Body of pancreas (tissue), 4 donors: ENCODE measurements at places on chromosomes 16 and 17. TPM values are rescaled to one million over a fixed set of nuclear protein-coding genes. Genes with fewer than 3 reads are reported as not detected.

Gene HOXB5
- total RNA-seq = 0.99 TPM

Gene SENP3
- total RNA-seq = 28.0 TPM

Gene PHF23
- 15.8 TPM for total RNA-seq

DNA sequence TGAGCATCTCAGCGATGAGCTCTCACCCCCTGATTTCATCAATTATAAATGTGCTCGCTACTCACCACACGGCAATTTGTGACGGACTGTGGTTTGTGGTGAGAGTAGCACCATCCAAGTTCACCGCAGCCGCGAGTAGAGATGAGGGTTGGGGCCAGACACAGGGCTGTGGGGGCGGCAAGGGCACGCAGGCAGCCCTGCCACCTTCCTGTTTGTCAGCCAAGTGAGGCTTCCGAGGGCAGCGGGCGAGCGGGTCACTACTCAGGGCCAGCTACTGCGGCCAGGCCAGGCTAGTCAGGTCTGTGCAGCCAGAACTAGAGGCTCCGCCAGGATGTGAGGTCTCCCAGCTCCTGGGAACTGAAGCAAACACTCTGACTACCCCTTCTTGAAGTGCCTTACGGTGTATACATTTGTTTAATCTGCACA lies 39.6 kb upstream of the MEOX1 start:
- peaks cover 5% of the 10 kb centered on the region for H3K4me1 ChIP-seq
- H3K4me3 ChIP-seq = no peak overlapping the region
- DNase-seq = peak; percentile 13

Gene CLEC18A
- total RNA-seq = 0.33 TPM

Gene PGS1
- 17.1 TPM for total RNA-seq

DNA sequence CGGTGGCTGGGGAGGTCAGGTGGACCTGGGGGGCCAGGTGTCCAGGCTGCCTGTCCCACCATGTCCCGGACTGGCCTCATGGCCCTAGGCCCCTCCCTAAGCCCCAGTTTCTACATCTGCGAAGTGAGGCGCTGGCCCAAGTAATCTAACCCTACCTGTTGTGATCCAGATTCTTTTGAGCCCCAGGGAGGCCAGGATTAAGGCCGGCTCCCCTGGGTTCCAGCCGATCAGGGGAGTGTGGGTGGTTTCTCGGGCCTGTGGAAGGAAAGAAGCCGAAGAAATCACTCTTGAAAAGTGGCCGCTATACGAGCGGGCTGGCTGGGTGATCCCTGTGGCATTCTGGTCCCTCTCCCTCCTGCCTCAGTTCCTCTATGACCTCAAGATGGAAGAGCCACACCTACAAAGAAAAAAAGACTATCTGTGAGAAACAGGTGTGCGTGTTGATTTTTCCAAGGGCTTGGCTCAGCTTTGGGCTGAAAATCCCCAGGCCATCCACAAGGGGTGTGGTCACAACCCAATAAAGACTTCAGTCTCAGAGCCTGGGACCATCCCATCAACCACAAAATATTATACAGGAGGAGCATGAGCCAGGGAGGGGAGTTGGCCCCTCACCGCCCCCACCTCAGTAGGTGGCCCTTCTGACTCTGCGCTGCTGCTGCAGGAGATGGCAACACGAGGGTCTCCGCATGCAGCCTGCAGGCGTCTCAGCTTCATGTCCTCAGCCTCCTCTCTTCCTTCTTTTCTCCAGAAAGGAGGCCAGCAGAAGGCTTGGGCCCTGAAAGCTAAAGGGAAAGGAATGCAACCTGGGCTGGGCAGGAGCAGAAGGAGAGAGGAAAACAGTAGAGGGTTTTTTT lies 20.3 kb downstream of the GPR142 start:
- peaks cover 5% of the 10 kb centered on the region for H3K4me1 ChIP-seq
- no peak overlapping the region for H3K4me3 ChIP-seq
- H3K27ac ChIP-seq = no peak overlapping the region
- DNase-seq = no peak
- no peaks in the 10 kb centered on the region for H3K36me3 ChIP-seq
- H3K27me3 ChIP-seq = no peaks in the 10 kb centered on the region

DNA sequence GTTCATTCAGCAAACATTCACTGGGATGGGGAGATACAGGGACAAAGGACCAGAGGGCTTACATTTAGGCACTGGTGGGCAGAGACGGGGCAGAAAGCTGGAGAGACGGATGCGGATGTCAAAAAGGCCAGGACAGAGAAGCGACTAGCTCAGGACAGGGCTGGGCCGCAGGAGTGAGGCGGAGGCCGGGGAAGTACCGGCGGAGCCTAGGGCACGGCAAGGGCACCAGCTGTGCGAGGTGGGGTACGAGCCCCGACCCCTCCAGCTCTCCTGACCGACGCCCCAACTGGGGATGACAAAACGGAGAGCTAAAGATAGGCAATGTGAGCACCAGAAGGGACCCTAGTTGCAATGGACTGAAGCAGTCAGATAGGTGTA lies 3.9 kb upstream of the SGCA start:
- H3K27ac ChIP-seq = no peak overlapping the region
- no peaks in the 10 kb centered on the region for H3K27me3 ChIP-seq
- H3K4me1 ChIP-seq = peaks cover 14% of the 10 kb centered on the region
- no peaks in the 10 kb centered on the region for H3K36me3 ChIP-seq
- no peak for DNase-seq

Gene MMP28
- total RNA-seq = 15.2 TPM

DNA sequence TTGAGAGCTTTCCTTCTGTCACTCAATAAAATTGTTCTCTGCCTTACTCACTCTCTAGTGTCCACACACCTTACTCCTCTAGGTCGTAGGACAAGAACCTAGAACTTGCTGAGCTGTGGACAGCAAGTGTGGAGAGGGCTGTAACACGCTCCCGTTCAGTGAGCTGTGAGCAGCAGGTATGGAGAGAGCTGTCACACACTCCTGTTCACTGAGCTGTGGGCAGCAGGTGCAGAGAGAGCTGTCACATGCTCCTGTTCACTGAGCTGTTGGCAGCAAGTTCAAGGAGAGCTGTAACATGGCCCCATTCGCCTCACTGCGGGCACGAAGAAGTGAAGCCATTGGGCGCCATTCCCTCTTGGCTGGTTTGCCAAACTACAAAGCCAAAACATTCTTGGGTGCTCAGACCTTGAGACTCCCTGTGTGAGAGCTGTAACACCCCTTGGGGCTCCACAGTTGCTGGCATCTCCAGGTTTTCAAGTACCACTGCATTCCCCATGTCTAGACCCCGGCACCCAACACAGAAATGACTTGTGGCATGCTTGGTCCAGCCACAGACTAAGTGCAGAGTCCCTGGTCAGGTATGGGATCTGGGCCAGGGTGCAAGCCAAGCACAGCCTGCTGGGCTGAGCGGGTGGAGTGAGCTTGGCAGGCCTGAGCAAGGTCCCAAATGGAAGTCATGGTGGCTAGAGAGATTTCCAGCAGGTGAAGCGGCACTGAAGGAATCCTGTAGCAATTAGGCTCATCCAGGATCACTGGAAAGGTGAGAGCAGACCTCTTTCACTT lies 608.0 kb upstream of the CDH8 start:
- no peak overlapping the region for H3K27ac ChIP-seq
- no peaks in the 10 kb centered on the region for H3K4me1 ChIP-seq
- H3K27me3 ChIP-seq = no peaks in the 10 kb centered on the region
- DNase-seq = no peak

Gene EME1
- not detected for total RNA-seq

Gene PCYT2
- total RNA-seq = 13.0 TPM

Gene CES5A
- not detected for total RNA-seq

- H3K27ac ChIP-seq = no peak overlapping the region
- DNase-seq = no peak
- H3K36me3 ChIP-seq = no peaks in the 10 kb centered on the region
- no peaks in the 10 kb centered on the region for H3K4me1 ChIP-seq
- H3K27me3 ChIP-seq = no peaks in the 10 kb centered on the region
- no peak overlapping the region for H3K4me3 ChIP-seq
These were observed 13.7 kb downstream of the B9D1 start for GRCh38 chr17:19348806-19349205.

DNA sequence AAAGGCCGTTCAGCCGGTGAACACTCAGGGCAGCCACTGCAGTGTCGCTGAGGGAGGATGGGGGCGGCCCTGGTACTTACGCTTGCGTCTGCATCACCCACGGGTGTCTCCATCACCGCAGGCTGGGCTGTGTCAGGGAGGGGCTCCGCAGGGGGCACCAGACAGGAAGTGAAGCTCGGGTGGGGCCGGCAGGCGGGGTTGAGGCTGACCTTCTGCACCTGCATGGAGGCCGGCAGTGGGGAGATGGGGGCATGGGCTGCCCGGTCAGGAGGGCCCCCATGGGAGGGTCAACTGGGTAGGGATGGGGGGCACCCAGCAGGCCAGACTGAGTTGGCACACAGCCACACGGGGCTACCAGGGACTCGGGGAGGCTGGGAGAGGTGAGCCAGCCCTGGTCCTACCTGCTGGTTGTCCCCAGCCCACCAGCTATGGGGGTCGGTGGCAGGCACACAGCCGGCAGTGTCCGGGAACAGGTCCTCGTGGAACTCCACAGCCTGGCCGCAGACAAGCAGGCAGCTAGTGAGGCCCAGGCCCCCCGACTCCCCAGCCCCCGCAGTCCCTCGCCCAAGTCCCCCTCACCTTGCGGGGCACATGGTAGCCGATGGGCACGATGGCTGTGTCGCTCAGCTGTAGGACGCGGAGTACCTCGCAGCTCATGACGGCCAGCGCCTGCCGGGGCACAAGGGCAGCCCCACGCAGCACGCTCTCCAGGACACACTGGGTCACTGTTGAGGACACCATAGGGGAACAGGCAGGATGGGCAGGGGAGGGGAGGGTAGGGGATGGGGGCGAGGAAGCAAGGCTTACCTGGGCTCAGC lies 7.2 kb upstream of the VASN start:
- no peak for DNase-seq
- H3K36me3 ChIP-seq = no peaks in the 10 kb centered on the region
- no peak overlapping the region for H3K4me3 ChIP-seq
- H3K27me3 ChIP-seq = no peaks in the 10 kb centered on the region
- H3K27ac ChIP-seq = no peak overlapping the region
- no peaks in the 10 kb centered on the region for H3K4me1 ChIP-seq

- no peaks in the 10 kb centered on the region for H3K36me3 ChIP-seq
- no peak overlapping the region for H3K4me3 ChIP-seq
- H3K4me1 ChIP-seq = peaks cover 7% of the 10 kb centered on the region
- H3K27me3 ChIP-seq = no peaks in the 10 kb centered on the region
- H3K27ac ChIP-seq = peak overlapping the region; percentile 17
- DNase-seq = no peak
These were observed 217.5 kb downstream of the SOX9 start for GRCh38 chr17:72338304-72338703.

- no peak overlapping the region for H3K27ac ChIP-seq
- no peaks in the 10 kb centered on the region for H3K27me3 ChIP-seq
- H3K4me1 ChIP-seq = no peaks in the 10 kb centered on the region
These were observed 31.9 kb upstream of the C16orf78 start for GRCh38 chr16:49341706-49342105.

DNA sequence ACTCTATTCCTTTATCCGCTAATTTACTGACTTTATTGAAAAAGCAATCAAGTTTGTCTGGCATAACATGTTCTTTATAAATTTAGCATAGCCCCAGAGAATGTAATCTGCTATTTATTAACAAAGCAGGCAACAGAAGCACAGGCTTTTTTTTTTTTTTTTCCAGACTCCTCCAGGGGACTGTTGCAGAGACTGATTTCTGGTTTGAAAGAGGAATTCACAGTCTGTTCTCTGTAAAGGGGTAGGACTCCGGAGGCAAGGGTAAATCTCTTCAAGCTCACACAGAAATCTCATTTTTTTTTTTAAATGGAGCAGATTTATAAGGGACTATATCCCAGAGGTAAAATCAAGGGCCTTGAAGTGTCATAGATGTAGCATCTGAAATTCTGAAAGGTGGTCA lies 1386.5 kb upstream of the CDH8 start:
- H3K36me3 ChIP-seq = no peaks in the 10 kb centered on the region
- no peaks in the 10 kb centered on the region for H3K4me1 ChIP-seq
- no peaks in the 10 kb centered on the region for H3K27me3 ChIP-seq
- no peak for DNase-seq
- H3K27ac ChIP-seq = no peak overlapping the region

Gene CCL17
- total RNA-seq = not detected

- no peaks in the 10 kb centered on the region for H3K36me3 ChIP-seq
- H3K4me3 ChIP-seq = no peak overlapping the region
- H3K27ac ChIP-seq = no peak overlapping the region
- no peaks in the 10 kb centered on the region for H3K4me1 ChIP-seq
- DNase-seq = peak; percentile 27
These were observed 16.2 kb downstream of the CHST4 start for GRCh38 chr16:71542377-71542776.

DNA sequence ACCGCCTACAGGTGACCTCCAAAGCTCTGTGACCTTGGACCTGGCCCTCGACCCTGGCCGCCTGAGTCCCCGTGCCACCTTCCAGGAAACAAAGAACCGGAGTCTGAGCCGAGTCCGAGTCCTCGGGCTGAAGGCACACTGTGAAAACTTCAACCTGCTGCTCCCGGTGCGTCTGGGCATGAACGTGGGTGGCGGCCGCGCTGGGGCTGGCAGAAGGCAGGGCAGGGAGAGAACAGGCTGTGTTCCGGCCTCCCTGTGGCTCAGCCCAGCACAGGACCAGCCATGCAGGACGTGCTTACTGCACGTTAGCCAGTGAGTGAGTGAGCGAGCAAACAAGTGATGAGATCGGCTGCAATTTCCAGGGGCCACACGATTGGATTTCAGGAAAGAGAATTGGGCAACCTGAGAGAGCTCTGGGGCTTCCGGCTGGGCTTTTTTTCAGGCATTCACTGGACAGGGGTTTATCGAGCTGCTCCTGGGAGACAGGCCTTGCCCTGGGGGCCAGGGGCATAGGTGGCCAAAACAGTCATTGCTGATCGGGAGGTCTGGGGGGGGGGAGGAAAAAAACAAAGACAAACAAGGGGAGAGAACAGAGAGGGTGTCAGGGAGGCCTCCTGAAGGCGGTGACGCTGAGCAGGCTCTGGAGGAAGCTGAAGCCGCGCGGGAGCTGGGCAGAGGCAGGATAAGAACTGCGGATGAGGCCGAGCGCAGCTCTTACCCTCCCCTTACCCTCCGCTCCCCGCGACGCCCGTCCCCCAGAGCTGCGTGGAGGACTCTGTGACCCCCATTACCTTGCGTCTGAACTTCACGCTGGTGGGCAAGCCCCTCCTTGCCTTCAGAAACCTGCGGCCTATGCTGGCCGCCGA lies 16.9 kb downstream of the ITGAX start:
- no peaks in the 10 kb centered on the region for H3K27me3 ChIP-seq
- no peak for DNase-seq
- H3K4me3 ChIP-seq = no peak overlapping the region
- no peak overlapping the region for H3K27ac ChIP-seq
- no peaks in the 10 kb centered on the region for H3K36me3 ChIP-seq

Gene TNP2
- total RNA-seq = not detected

Gene MPV17L
- total RNA-seq = 35.3 TPM

GRCh38 chr17:16406742-16407674 lies 8.4 kb upstream of the TRPV2 start:
- DNase-seq = peak; percentile 46
- no peaks in the 10 kb centered on the region for H3K36me3 ChIP-seq
- H3K27me3 ChIP-seq = no peaks in the 10 kb centered on the region
- H3K27ac ChIP-seq = no peak overlapping the region
- H3K4me1 ChIP-seq = peaks cover 13% of the 10 kb centered on the region
- peak overlapping the region; percentile 41 for H3K4me3 ChIP-seq

- DNase-seq = peak; percentile 62
- H3K4me1 ChIP-seq = no peaks in the 10 kb centered on the region
- H3K4me3 ChIP-seq = no peak overlapping the region
- no peaks in the 10 kb centered on the region for H3K27me3 ChIP-seq
These were observed 31.5 kb downstream of the QPRT start for GRCh38 chr16:29710227-29711219.

- peaks cover 61% of the 10 kb centered on the region for H3K4me1 ChIP-seq
- H3K27me3 ChIP-seq = no peaks in the 10 kb centered on the region
- no peaks in the 10 kb centered on the region for H3K36me3 ChIP-seq
- peak; percentile 67 for DNase-seq
- H3K27ac ChIP-seq = no peak overlapping the region
These were observed 23.4 kb upstream of the IL17C start for GRCh38 chr16:88614818-88615580.

GRCh38 chr17:81867991-81868673 lies 3.0 kb downstream of the ARHGDIA start:
- H3K4me3 ChIP-seq = no peak overlapping the region
- no peaks in the 10 kb centered on the region for H3K36me3 ChIP-seq
- H3K4me1 ChIP-seq = peaks cover 83% of the 10 kb centered on the region
- H3K27me3 ChIP-seq = no peaks in the 10 kb centered on the region
